ENCODE measurements at places on chromosomes 2 and 18.

GRCh38 chr2:237682856-237683670, 55.7 kb downstream of the LRRFIP1 start:
- no peak for DNase-seq

DNA sequence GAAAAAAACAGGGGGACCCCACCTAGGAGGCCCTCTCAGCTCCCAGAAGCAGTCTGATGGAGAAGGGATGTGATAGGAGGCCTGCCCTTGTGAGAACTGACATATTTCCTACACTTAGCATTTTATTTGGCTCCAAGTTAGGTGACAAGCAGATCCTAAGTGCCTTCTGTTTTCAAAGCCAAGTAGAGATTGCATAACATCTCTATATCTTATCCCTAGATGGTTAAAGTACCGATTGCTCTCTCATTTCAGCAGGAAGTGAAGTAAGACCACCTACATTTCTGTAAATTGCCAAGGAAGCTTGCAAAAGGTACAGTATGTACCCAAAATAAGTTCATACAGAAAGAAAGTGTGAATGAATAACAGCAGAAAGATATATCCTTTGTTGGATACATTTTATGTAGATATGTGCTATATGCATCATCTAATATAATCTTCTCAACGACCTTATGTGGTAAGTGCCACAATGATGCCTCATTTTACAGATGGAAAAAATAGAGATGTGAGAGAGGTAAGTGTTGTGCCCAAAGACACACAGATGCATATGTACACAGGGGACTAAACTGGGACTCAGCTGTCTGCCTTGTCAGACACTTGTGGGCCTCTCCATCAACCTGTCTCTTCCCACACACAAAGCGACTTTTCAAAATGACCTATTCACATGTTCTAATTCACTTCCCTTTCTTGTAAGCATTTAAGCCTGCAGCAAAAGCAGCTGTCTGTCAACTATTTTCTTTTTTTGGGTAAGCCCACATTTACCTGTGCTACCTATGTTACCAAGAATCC, 38.9 kb downstream of the DHRS9 start:
- DNase-seq: no peak

- DNase-seq: no peak
Measured at GRCh38 chr2:37653805-37654378, 17.6 kb downstream of the CDC42EP3 start.

DNA sequence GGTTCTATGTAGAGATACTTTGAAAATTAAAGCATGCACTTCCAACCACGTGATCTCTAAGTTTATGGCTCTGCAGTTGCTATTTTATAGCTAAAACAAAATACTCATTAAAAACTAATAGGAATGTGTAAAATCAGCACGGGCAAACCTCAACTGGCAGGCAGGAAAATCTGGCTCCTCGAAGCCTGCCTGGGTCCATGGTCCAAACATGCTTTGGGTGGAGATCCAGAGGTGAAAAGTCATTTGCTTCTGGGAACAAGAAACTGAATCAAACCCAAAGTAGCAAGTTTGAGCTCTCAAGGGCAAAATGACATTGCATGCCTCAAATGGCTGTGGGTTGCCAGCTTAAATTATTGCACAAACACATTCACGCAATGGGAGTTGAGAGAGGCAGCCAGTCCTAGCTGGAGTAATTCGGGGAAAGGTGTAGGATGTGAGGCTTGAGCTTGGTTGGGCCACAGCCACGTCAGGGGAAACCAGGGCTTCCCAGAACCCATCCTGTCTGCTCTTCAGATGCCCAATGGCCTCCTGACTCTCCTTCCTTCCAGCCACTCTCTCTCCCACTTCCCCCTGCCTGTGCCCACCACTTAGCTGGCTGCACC, 75.2 kb upstream of the LCLAT1 start:
- peak; percentile 65 for DNase-seq

- no peak for DNase-seq
Measured at GRCh38 chr2:166238176-166238575, 110.4 kb upstream of the SCN1A start.

- peak; percentile 10 for DNase-seq
Measured at GRCh38 chr2:14673351-14673875, 40.9 kb downstream of the LRATD1 start.

DNA sequence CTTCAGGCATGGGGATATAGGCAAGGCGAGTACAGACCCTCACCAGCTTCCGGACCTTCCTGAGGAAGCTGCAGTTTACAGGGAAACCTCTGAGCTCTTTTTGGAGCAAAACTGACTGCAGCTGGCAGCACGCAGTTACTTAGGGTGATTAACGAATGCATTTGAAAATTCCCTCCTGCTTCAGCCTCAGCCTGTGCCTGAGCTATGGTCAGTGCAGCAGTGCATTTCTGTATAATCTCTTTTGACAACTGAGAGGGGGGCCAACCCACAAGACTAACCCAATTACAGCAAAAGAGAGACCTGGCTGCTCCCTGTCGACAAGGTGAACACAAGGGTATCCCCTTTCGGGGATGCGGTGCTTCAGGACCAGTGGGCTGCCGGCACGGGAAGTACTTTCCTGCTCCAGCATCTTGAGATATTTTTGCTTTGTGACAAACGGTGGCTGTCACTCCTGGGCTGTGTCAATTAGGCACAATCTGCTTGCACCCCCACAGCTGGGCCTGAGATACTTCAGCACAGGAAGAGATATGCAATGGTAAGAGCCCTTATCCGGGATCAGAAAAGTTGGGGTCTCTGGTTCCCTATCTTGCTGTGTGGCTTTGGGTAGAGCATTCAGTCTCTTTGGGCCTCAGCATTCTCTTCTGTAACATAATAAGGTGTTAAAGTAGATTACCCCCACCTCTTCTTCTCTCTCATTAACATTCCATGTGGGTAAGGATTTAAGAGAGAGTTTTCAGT, 141.0 kb downstream of the TMEM17 start:
- no peak for DNase-seq

DNA sequence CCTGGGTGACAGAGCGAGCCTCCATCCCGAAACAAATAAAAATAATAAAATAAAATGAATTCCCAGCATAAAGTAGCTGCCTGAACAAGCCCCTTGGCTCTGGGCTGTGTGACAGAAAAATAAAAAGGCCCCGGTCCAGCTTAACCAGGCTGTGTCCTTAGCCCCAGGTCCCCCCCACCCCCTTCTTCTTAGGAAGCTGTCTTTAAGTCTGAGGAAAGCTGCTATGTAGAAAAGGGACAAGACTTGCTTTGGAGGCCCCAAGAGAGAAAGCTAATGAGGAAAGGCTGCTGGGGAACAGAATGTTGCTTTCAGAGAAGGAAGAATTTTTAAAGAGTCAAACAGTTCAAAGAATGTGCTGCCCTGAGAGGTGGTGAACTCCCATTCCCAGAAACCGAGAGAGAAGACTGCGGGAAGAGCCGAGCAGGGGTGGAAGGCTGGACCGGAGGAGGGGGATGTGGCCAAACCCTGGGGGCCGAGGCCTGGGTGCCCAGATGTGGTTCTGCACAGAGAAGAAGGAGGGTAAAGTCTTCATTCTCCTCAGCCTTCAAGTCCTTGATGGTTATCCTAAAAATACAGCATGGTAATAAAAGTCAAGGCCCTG, 61.9 kb downstream of the CENPO start:
- no peak for DNase-seq

- no peak for DNase-seq
Measured at GRCh38 chr2:99727199-99727598, 237.4 kb upstream of the REV1 start.

DNA sequence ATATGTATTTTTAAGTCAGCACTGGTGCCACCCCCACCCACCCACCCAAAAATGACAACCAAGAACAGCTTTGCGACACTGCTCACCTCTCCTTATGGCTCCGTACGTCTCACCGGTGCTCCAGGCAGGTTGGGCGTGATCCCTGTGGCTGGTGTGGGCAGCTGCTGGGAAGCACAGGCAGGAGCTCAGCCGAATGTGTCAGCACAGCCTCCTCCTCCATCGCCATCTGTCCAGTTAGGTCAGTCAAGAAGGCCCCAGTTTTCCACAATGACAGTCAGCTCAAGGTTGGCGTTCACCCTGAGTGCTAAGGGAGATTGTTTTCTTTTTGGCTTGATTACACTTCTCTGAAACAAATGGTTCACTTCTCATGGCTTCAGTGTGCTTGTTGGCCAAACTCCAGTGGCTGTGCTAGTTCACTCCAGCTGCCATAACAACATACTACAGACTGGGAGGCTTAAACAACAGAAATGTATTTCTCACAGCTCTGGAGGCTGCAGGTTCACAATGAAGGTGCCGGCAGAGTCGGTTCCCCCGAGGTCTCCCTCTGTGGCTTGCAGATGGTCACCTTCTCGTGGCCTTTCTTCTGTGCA, 30.2 kb downstream of the AMER3 start:
- no peak for DNase-seq

- DNase-seq: peak; percentile 61
Measured at GRCh38 chr18:22169011-22169888, at the start of gene GATA6. Gene GATA6, plus strand, starts transcription at chr18:22169589. Its CDS starts 1,556 bp downstream, at chr18:22171145.

DNA sequence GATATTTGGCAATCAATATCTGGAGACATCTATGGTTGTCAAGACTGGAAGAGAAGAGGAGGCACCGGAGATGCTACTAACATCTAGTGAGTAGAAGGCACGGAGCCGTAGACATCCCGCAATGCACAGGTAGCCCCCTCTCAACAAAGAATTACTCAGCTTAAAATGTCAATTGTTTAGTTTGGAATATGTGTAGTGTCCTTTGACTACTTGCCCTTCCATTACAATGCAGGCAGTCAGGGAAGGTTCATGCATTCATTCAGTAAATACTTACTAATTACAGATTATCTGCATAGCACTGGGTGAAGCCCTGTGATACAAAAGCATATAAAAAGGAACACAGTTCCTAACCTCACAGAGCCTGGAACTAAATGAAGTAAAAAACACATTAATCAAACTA, 294.0 kb downstream of the RIT2 start:
- no peak for DNase-seq

GRCh38 chr18:79720359-79720733, 40.7 kb downstream of the CTDP1 start:
- DNase-seq: no peak

GRCh38 chr2:207928079-207928478, 97.2 kb downstream of the PLEKHM3 start:
- DNase-seq: no peak

DNA sequence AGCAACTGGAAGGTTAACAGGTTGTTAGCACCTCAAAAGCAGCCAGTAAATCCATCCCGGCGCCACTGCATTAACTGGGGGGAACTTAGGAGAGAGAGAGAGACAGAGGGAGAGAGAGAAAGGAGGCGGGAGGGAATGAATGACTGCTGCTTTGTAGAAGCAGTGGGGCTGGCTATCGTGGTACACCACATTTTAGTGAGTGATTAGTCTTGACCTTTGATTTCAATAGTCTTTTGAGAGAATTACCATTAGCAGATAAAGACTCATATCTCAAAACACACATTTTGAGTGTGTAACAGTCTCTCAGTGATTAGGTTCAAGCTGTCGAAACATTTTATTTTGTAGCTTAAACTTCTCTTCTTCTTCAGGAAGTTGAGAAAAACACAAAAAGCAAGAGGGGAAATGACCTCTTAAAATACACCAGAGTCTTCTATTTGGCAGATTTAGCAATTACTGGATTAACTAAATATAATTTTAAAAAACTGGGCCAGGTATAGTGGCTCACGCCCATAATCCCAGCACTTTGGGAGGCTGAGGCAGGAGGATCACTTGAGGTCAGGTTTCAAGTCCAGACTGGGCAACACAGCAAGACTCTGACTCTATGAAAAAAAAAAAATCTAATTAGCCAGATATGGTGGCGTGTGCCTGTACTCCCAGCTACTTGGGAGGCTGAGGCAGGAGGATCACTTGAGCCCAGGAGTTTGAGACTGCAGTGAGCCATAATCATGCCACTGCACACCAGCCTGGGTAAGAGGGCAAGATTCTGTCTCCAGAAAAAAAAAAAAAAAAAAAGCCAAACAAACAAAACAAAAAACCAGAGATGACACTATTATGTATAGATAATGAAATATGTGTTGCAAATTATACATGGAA, 22.0 kb upstream of the PNO1 start:
- no peak for DNase-seq

DNA sequence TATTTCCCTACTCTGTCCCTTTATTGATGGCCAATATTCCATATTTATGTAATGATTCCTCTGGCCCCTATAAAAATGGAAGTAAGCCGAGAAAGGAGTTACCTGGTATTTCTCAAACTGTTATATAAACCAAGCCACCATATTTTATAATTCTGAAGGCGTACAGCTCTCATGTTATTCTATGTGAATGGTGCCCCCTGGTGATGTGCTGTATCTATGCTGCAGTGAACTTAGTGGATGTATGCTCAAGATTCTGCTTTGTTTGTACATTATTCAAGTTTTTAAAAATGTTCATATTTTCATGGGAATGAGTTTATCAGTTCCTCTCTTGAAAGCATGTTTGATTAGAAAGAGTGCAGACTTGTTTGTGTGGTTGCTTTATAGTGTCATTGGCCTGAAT, 194.5 kb upstream of the LRRTM1 start:
- peak; percentile 31 for DNase-seq

DNA sequence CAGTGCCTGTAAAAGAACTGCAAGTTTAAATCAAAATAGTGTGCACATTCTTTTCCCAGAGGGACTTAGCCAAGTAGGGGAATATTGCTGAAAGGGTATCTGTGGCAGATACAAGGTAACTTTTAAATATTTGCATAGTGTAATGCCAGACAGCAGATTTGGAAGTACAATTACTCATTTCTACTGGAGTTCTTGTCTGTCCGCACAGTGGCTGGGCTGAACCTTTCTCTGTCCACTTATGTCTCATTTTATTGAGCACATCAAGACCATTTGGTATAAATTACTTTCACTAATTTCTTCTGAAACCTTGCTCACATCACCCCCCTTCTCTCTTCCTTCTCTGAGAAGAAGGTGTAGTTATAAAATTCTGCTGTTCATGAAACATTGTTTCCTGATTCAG, 271.3 kb downstream of the THSD7B start:
- no peak for DNase-seq

GRCh38 chr18:57533006-57533867, 53.3 kb downstream of the FECH start:
- DNase-seq: no peak

- DNase-seq: no peak
Measured at GRCh38 chr18:65610939-65611338, 139.9 kb upstream of the CDH7 start.

GRCh38 chr2:20578895-20579825, 71.7 kb downstream of the HS1BP3 start:
- DNase-seq: peak; percentile 89

DNA sequence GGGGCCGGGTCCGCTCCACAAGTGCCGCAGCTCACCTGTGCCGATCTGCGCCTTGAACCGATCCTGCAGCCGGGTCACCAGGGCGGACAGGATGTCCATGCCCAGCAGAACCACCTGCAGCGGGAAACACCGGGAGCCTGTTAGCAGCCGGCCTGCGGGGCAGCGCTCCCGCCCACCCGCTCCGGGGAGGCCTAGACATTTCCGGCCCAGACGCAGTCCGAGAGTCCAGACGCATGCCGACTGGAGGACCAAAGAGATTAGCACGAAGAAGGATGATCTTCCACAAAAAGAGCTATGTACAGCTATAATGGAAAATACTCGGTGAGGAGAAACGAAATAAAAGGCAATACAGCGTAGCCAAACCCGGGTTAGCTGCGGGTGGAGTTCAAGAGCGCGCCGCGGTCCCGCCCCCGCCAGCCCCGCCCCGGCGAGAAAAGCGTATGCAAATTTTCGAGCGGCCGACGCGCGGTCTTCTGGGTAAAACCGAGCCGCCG, 421 bp upstream of the RNU4ATAC start:
- DNase-seq: peak; percentile 45

- DNase-seq: no peak
Measured at GRCh38 chr18:46950064-46950656, 32.8 kb downstream of the KATNAL2 start.

GRCh38 chr2:69114534-69114933, 101.6 kb downstream of the ANTXR1 start:
- DNase-seq: no peak

- no peak for DNase-seq
Measured at GRCh38 chr18:55221622-55222021, 262.4 kb upstream of the CCDC68 start.

GRCh38 chr2:60932954-60933353, 51.6 kb downstream of the REL start:
- DNase-seq: no peak
